SJCRH30 (cell line): ENCODE measurements at places on chromosomes 2 and 18.

DNA sequence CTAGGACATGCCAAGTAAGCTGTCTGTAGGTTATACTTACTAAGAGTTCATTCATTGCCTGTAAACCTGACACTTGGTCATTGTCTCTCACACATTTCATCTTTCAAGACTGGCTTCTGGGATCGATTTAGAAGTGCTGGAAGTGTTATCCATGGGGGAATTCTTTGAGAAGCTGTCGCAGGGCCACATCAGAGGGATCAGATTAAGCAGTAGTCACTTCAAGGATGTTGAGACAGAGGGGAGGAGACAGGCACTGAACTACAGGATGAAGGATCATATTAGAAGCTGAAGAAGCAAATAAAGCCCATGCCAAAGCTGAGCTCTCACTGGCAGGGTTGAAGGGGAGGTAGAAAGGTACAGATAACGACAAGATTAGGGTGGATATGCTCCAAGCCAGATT, 49.0 kb downstream of the CDK15 start:
- no peaks in the 10 kb centered on the region for H3K36me3 ChIP-seq
- DNase-seq = no peak
- H3K27ac ChIP-seq = no peak overlapping the region
- no peak overlapping the region for H3K4me3 ChIP-seq
- peaks cover 23% of the 10 kb centered on the region for H3K4me1 ChIP-seq

GRCh38 chr2:8889978-8890377, 52.6 kb upstream of the KIDINS220 start:
- H3K4me1 ChIP-seq = peaks cover 16% of the 10 kb centered on the region
- H3K27me3 ChIP-seq = no peaks in the 10 kb centered on the region
- no peak overlapping the region for H3K27ac ChIP-seq
- no peak for DNase-seq
- no peak overlapping the region for H3K4me3 ChIP-seq
- peaks cover 2% of the 10 kb centered on the region for H3K36me3 ChIP-seq

DNA sequence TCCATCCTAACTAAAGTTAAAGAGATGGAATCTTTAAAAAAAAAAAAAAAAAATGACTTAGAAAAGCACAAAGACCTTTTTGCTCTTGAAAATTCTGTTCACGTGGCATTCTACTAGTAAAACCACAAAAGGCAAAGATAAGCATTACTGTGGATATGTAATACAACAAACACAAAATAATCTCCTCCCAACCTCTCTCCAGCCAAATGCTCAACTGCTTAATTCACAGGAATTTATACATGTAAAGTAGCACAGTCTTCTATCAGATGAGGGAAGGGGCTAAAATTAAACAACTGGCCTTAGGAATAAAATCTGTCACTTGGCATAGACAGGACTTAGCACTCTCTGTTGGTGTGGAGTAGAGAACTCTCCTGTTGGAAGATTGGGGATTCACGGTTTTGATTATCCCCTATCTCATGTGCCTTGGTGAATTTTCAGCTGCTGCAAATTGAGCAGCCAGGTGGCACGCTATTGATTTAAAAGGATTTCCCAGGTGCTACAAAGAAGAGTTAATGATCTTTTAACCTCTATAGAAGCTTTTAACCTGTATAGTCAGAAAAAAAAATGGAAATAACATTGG, 57.4 kb downstream of the ATIC start:
- H3K36me3 ChIP-seq = peaks cover 49% of the 10 kb centered on the region
- H3K4me1 ChIP-seq = no peaks in the 10 kb centered on the region
- H3K27me3 ChIP-seq = no peaks in the 10 kb centered on the region
- no peak overlapping the region for H3K27ac ChIP-seq

DNA sequence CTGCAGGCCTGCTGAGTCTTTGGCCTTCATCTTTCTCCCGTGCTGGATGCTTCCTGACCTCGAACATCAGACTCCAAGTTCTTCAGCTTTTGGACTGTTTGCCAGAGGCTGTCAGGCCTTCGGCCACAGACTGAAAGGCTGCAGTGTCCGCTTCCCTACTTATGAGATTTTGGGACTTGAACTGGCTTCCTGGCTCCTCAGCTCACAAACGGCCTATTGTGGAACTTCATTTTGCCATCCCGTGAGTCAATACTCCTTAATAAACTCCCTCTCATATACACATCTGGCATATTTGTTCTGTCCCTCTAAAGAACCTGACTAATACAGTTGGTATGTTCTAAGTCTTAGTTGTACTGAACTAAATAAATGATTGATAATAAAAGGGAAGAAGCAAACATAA, 702.8 kb upstream of the LINC00305 start:
- no peak for DNase-seq
- no peak overlapping the region for H3K27ac ChIP-seq
- no peaks in the 10 kb centered on the region for H3K4me1 ChIP-seq
- H3K4me3 ChIP-seq = no peak overlapping the region
- no peaks in the 10 kb centered on the region for H3K36me3 ChIP-seq
- H3K27me3 ChIP-seq = no peaks in the 10 kb centered on the region

- no peaks in the 10 kb centered on the region for H3K36me3 ChIP-seq
- H3K4me1 ChIP-seq = peaks cover 11% of the 10 kb centered on the region; the same call in 1 of the 2 replicates
- no peak for DNase-seq
- no peak overlapping the region for H3K4me3 ChIP-seq
- H3K27me3 ChIP-seq = no peaks in the 10 kb centered on the region
These were observed 24.8 kb upstream of the CRIM1 start for GRCh38 chr2:36330473-36331395.
